ENCODE measurements at places on chromosomes 16 and 17. TPM values are rescaled to one million over a fixed set of nuclear protein-coding genes. Genes with fewer than 3 reads are reported as not detected.

Gene HIGD1B
- total RNA-seq, result not detected

Gene SLC5A11
- 0.31 TPM for total RNA-seq

Gene TLCD2
- total RNA-seq, result 33.1 TPM

Gene NHLRC4
- not detected for total RNA-seq

Gene TNP2
- total RNA-seq, result not detected

- peak; percentile 64 for DNase-seq
Observed at GRCh38 chr17:72422505-72423285, 301.9 kb downstream of the SOX9 start.

GRCh38 chr17:14604591-14605266 lies 303.8 kb downstream of the HS3ST3B1 start:
- no peak for DNase-seq

- DNase-seq, result no peak
Observed at GRCh38 chr16:5590416-5590815, 492.8 kb upstream of the EEF2KMT start.

DNA sequence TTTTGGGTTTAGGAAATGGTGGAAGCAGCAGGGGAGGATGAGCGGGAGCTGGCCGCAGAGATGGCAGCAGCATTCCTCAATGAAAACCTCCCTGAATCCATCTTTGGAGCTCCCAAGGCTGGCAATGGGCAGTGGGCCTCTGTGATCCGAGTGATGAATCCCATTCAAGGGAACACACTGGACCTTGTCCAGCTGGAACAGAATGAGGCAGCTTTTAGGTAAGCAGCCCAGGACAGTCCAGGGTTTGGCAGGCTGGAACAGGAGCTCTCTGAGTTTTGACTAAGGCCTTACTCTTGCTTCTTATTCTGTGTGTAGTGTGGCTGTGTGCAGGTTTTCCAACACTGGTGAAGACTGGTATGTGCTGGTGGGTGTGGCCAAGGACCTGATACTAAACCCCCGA lies 41.4 kb downstream of the SF3B3 start:
- DNase-seq, result no peak

Data from left colon (tissue), 2 donors.